ENCODE measurements at places on chromosomes 12 and 14. TPM values are rescaled to one million over a fixed set of nuclear protein-coding genes. Genes with fewer than 3 reads are reported as not detected.

Gene IRAK3
- total RNA-seq = 0.02 TPM

Gene SLC6A15
- 0.27 TPM for total RNA-seq

Gene OR6C65
- total RNA-seq = not detected

Gene TMEM52B
- 0.37 TPM for total RNA-seq

Gene DCAF5
- 26.1 TPM for total RNA-seq

Gene SLC25A47
- not detected for total RNA-seq

Gene PTHLH
- 7.5 TPM for total RNA-seq

Gene ANKS1B
- 4.1 TPM for total RNA-seq

Gene AHNAK2
- 4.7 TPM for total RNA-seq

Gene IL25
- not detected for total RNA-seq

Gene TMEM263
- total RNA-seq = 106 TPM

Gene NEUROD4
- not detected for total RNA-seq

Gene MIP
- 0.15 TPM for total RNA-seq

Measured in M059J (cell line).